Mesenchymal stem cell (in vitro differentiated cells and primary cell): ENCODE measurements at places on chromosomes 1 and 21.

- peak overlapping the region; percentile 67 for H3K27ac ChIP-seq
- H3K36me3 ChIP-seq: no peaks in the 10 kb centered on the region
- no peaks in the 10 kb centered on the region for H3K4me1 ChIP-seq
- H3K4me3 ChIP-seq: no peak overlapping the region
These were observed 110.6 kb downstream of the AKT3 start for GRCh38 chr1:243739335-243740003.

DNA sequence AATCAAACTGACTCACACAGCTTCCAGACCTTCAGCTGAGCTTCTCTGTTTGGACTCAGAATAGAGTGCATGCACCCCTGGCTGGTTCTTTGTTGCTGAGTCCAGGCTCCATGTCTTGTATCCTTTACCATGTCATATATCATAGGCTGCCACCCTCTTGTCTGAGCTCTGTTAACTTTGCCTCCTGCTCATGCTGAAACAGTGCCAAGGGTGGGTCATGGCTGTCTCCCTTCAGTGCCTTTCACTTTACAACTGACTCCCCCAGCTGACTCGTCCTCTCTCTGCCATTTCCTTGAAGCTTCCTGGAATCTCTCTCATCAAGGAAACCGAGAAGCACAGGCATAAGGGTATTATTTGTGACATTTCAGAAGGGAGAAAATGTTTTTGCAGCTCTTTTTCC is 885.3 kb downstream of the TTLL7 start:
- H3K27ac ChIP-seq: no peak overlapping the region
- H3K27me3 ChIP-seq: no peaks in the 10 kb centered on the region
- no peak overlapping the region for H3K4me3 ChIP-seq
- H3K4me1 ChIP-seq: peaks cover 2% of the 10 kb centered on the region

DNA sequence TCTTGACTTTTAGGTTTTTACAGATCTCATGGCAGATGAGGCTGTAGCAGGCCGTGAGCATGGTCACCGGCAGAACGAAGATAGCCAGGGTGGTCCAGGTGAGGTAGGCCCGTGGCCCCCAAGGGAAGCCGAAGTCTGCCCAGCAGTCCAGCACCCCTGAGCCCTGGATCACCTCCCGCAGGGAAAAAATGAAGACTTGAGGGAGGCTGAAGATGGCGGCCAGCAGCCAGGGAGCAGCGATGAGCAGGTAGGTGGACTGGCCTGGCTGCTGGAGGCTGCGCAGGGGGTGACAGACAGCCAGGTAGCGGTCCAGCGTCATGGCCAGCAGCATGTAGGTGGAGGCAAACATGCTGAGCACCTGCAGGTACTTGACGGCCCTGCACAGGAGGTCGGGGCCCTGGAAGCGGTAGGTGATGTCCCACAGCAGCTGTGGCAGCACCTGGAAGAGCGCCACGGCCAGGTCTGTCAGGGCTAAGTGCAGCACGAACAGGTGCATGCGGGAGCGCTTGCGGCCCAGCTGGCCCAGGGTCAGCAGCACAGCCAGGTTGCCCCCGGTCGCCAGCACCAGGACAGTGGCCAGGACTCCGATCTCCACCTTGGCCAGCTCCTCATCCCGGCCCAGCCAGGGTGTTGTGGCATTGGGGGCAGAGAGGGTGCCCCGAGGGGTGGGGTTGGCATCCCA is 856 bp downstream of the AVPR1B start:
- no peaks in the 10 kb centered on the region for H3K36me3 ChIP-seq
- peaks cover 19% of the 10 kb centered on the region for H3K4me1 ChIP-seq
- no peak for DNase-seq
- no peak overlapping the region for H3K27ac ChIP-seq

DNA sequence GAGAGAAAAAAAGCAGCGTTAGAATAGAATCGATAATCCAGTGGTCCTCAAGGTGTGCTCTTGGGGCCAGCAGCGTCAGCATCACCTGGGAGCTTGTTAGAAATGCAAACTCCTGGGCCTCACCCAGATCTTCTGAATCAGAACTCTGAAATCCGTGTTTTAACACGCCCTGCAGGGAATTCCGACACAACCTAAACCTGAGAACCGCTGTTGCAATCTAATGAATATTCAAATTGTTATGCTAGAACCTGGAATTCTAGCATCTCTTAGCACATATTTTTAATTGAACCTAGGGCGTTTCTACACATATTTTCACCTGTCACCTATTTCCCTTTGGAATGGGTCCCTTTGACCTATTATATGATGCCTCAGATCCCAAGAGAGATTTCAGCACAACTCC is 175.7 kb downstream of the PSMG1 start:
- no peak overlapping the region for H3K27ac ChIP-seq
- peaks cover 5% of the 10 kb centered on the region for H3K4me1 ChIP-seq
- no peaks in the 10 kb centered on the region for H3K36me3 ChIP-seq
- H3K27me3 ChIP-seq: no peaks in the 10 kb centered on the region

- H3K4me1 ChIP-seq: no peaks in the 10 kb centered on the region
- no peaks in the 10 kb centered on the region for H3K27me3 ChIP-seq
- no peak overlapping the region for H3K4me3 ChIP-seq
- no peak for DNase-seq
- no peaks in the 10 kb centered on the region for H3K36me3 ChIP-seq
- H3K27ac ChIP-seq: no peak overlapping the region
These were observed 455.2 kb downstream of the AJAP1 start for GRCh38 chr1:5109633-5110032.

DNA sequence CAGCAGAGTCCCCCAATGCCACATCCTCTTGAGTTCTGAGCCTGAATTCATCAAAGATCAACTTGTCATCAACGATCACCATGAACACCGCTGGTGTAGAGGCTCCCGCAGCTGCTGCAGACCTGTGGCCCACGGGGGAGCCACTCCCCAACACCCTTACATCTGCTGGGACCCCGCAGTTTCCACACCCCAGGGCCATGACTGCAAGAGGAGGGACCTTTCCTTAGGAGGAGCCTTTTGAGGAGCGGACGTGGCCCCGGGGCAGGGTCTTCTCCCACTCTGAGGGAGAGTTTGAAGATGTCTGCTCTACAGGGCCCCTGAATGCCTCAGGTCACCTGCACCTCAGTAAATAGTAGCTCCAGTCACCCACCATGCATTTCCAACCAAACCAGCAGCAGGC is 2.7 kb downstream of the PRDM15 start:
- DNase-seq: no peak
- no peak overlapping the region for H3K27ac ChIP-seq
- peaks cover 9% of the 10 kb centered on the region for H3K4me1 ChIP-seq
- H3K4me3 ChIP-seq: no peak overlapping the region

- H3K27ac ChIP-seq: peak overlapping the region; percentile 93
- no peak overlapping the region for H3K4me3 ChIP-seq
- DNase-seq: peak; percentile 65
These were observed 2.8 kb upstream of the SEC22B start for GRCh38 chr1:120178799-120179756.

GRCh38 chr1:46019348-46019747 is 113.1 kb downstream of the PIK3R3 start:
- no peak overlapping the region for H3K4me3 ChIP-seq
- no peaks in the 10 kb centered on the region for H3K4me1 ChIP-seq
- no peak for DNase-seq
- peaks cover 24% of the 10 kb centered on the region for H3K36me3 ChIP-seq

GRCh38 chr21:33025489-33026442 is at the start of gene OLIG2:
Gene OLIG2 (plus strand): TSS chr21:33025935. CDS start chr21:33026863, 928 bp downstream.
- no peaks in the 10 kb centered on the region for H3K36me3 ChIP-seq
- DNase-seq: peak; percentile 84
- H3K4me3 ChIP-seq: no peak within 1 kb of the TSS
- H3K27ac ChIP-seq: no peak within 1 kb of the TSS

DNA sequence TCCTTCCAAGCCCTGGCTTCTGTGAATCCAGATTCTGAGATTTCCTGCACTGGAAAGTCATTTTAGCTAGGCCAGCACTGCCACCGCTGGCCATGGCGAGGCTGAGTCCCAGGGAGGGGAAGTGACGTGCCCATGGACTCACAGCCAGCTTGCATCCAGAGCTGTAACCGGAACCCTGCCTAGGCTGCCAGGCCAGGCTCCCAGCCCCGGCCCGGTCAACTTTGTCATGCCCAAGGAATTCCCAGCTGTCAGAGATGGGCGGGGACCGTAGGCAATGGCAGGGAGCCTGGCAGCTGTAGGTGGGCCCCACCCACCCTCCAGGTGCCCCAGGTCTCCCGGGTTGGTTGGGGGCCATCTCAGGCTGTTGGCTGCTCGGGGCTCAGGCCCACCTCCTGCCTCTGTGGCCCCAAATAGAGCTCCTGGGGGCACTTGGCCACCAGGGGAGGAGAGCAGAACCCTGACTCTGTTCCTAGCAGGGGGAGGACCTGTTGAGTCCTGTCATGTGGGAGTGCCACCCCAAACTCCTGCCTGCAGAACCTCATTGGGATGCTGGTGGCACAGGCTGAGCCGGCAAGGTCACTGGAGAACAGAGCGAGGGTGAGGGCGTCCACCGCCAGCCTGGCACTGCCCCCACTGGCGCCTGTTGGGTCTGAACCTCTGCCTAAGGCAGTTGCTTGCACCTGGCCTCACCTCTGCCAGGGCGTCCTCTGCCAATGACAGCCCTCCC is 57.8 kb downstream of the FOXO6 start:
- H3K36me3 ChIP-seq: no peaks in the 10 kb centered on the region
- no peak overlapping the region for H3K27ac ChIP-seq
- peaks cover 17% of the 10 kb centered on the region for H3K4me1 ChIP-seq

GRCh38 chr1:35707601-35708440 is 10.9 kb downstream of the C1orf216 start:
- peak overlapping the region; percentile 75 for H3K4me3 ChIP-seq
- H3K36me3 ChIP-seq: peaks cover 5% of the 10 kb centered on the region
- peaks cover 33% of the 10 kb centered on the region for H3K27me3 ChIP-seq
- no peak overlapping the region for H3K27ac ChIP-seq

GRCh38 chr1:201269281-201269680 is 14.0 kb upstream of the PKP1 start:
- H3K36me3 ChIP-seq: no peaks in the 10 kb centered on the region
- H3K4me3 ChIP-seq: no peak overlapping the region
- DNase-seq: no peak
- H3K4me1 ChIP-seq: peaks cover 12% of the 10 kb centered on the region
- no peak overlapping the region for H3K27ac ChIP-seq

DNA sequence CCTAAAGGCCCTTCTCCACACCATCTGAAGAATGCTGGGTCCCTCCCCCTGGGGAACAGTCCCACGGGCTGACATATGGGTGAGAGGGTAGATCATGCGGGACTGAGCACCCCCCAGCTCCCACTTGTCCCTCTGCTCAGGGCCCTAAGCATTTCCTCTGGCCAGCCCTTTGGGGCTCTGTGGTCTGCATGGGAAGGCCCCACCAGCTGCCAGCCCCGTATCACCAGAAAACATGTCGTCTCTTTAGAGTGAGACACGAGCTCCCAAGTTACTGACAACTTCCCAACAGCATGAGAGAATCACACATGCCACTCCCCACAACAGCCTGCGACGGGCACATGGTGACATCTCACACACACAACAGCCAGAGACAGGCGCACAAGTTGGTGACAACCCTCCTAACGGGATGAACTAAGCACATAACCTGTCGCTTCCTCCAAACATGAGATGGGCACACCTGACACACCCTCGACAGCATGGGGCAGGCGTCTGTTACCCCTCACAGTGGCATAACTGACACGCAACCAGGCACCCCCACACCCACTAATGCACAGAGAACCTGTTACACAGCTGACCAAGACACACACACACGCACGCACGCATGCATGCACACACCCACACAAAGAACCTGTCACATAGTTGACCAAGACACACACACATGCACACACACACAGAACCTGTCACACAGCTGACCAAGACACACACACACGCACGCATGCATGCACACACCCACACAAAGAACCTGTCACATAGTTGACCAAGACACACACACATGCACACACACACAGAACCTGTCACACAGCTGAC is 41.2 kb downstream of the AHDC1 start:
- H3K27me3 ChIP-seq: no peaks in the 10 kb centered on the region
- peaks cover 78% of the 10 kb centered on the region for H3K4me1 ChIP-seq
- peaks cover 11% of the 10 kb centered on the region for H3K36me3 ChIP-seq
- H3K27ac ChIP-seq: no peak overlapping the region
- no peak for DNase-seq

DNA sequence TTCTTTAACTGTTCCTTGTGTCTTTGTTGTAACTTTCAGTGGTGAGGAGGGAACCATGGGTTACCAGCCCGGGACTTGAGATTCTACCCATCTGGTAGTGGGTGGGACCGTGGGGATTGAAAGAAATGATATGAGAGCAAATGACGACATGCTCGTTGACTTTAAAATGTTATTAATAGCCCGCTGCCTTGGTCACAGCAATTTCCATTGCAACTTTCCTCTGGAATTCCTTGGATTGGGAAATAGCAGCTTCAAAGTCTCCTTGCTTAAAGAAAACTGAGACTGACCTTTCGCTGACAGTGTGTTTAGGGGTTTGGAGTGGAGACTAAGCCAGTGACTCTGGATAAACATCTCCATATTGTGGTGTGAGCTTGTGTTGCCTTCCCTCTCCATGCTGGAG is 44.2 kb upstream of the MARK1 start:
- no peak overlapping the region for H3K27ac ChIP-seq
- peak; percentile 71 for DNase-seq
- no peaks in the 10 kb centered on the region for H3K36me3 ChIP-seq
- peaks cover 5% of the 10 kb centered on the region for H3K27me3 ChIP-seq

GRCh38 chr1:99326215-99326949 is 62.1 kb downstream of the PLPPR4 start:
- no peak for DNase-seq
- no peaks in the 10 kb centered on the region for H3K36me3 ChIP-seq
- H3K27me3 ChIP-seq: no peaks in the 10 kb centered on the region
- H3K4me3 ChIP-seq: no peak overlapping the region

DNA sequence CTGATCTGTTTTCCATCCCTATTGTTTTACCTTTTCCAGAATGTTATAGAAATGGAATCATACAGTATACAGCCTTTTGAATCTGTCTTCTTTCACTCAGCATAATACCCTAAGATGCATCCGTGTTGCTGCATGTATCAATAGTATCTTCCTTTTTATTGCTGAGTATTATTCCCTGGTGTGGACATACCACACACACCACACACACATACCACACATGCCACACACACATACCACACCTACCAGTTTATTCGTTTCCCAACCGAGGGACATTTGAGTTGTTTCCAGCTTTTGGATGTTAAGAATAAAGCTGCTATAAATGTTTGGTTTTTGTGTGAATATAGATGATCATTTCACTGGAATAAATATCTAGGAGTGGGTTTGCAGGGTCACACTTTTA is 22.2 kb upstream of the SLC30A1 start:
- H3K27me3 ChIP-seq: no peaks in the 10 kb centered on the region
- no peak overlapping the region for H3K4me3 ChIP-seq
- no peaks in the 10 kb centered on the region for H3K36me3 ChIP-seq
- H3K27ac ChIP-seq: no peak overlapping the region

- no peaks in the 10 kb centered on the region for H3K36me3 ChIP-seq
- H3K4me1 ChIP-seq: peaks cover 11% of the 10 kb centered on the region
- no peak overlapping the region for H3K27ac ChIP-seq
- H3K4me3 ChIP-seq: no peak overlapping the region
- DNase-seq: peak; percentile 81
These were observed 9.2 kb downstream of the FCMR start for GRCh38 chr1:206912445-206913095.

DNA sequence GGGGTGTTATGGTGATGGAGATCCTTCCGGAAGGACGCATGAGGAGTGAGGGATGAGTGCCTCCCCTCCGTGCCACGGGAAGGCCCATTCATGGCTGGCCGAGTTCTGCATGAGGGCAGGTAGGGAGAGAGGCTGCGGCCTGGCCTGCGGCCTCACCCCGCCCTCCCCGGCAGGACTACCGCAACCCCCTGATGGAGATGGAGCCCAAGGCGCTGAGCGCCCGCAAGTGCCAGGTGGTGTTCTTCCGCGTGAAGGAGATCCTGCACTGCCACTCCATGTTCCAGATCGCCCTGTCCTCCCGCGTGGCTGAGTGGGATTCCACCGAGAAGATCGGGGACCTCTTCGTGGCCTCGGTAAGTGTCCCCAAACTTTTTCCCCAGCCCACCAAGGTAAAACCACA is 83.3 kb downstream of the ARHGEF10L start:
- no peaks in the 10 kb centered on the region for H3K27me3 ChIP-seq
- no peak for DNase-seq
- no peak overlapping the region for H3K27ac ChIP-seq
- peaks cover 67% of the 10 kb centered on the region for H3K36me3 ChIP-seq
- no peak overlapping the region for H3K4me3 ChIP-seq
